Fibroblast of skin of right quadriceps (primary cell): ENCODE measurements at places on chromosomes 12 and 14.

- DNase-seq = no peak
Observed at GRCh38 chr12:57235728-57236131, 6.2 kb downstream of the SHMT2 start.

DNA sequence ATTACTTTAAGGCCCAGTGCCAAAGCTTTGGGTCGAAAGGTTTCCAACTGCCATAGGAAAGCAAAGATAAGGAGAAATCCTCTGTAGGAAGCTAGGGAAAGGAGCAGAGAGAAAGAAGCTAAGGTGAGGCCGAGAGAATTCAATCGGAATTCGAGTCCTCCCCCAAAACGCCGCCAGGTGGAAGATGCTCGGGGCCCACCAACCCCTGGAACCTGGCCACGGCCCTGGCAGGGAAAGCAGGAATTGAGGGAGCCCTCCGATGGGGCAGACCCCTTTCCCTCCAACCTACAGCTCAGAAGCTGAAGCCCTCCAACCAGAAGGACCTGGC, 498 bp downstream of the GMFB start:
- DNase-seq = no peak

GRCh38 chr12:57012600-57013465, 3.5 kb downstream of the TAC3 start:
- DNase-seq = no peak

DNA sequence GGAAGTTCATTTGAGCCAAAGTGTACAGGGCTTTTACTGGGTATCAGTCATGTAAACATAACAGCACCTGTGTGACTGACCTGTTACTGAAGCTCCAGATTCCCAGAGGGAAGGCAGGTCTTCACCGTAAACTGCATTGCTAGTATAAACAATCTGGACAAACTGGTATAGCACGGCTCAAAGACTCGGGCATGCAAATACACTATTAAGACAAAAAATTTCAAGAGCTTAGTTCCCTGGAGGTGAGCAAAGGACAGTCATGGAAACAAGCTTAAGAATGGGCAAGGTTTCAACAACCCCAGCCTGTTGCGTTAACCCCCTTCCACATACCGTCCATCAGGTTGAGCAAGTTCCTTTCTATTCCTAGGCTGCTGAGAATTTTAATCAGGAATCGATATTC, 9.4 kb downstream of the PARP11 start:
- no peak for DNase-seq

DNA sequence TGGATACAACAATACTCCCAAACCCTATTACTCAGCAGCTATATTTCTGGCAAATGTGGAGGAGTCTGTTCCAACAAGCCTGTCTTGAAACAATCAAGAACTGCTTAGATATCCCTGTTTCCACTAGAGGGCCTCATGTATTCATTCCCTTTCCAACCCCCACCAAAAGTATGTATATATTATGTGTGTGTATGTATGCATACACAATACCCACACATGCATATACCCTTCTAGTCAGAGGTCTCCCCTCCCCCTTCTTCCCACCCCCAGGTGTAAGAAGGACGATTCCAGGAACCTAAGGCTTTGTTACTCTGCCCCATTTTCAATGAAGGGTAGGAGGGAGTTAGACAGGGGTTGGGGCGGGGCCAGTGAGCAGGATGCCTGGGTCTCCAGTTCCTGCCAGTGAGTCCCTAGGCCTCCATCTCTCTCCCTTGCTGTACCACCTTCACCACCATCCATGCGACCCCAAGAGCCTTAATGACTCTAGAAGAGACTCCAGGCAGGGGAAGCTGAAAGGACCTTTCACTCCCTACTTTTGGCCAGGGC, at the start of gene DGKA:
DGKA (plus strand) TSS at position 392 of the 546 bp plus-strand sequence. CDS start 5,342 bp downstream, outside the sequence.
- peak; percentile 82 for DNase-seq

DNA sequence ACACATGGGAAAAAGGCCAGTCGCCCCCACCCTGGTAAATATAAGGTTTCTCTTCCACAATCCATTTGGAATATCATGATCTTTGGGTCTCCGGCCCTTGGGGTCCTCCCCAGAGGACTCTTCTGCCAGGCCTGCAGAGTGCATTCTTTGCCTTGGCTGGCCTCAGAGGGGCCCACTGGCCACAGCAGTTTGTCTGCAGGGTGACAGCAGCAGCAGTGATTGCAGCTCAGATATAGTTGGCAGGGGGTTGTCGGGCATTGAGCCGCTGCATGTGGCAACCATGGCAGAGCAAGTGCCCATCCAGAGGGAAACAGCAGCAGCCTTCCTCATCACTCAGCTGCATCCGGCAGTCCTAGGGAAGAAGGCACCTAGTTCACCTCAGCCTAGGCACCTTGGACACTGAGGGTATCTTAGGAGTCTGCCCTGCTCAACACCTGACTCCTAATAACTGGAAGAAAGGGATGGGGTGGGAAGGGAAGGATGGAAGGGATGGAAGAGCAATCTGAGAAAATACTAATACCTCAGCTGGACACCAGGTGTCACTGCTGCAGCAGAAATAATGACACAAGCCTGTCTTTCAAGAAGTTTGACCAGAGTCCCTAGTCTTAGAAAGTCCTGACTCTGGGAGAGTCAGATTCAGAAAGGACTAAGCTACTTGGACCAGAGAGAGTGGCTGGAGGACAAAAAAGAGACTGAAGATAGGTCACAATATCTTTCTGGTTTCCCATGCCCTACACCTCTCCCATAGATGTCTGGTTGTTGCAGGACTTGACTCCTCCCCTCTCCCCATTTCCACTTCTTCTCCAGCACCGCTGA, 8.9 kb downstream of the AJUBA start:
- DNase-seq = peak; percentile 63

GRCh38 chr12:75704208-75704607, 192.8 kb upstream of the KRR1 start:
- DNase-seq = no peak

GRCh38 chr12:83216230-83216629, 529.5 kb downstream of the TMTC2 start:
- DNase-seq = no peak

DNA sequence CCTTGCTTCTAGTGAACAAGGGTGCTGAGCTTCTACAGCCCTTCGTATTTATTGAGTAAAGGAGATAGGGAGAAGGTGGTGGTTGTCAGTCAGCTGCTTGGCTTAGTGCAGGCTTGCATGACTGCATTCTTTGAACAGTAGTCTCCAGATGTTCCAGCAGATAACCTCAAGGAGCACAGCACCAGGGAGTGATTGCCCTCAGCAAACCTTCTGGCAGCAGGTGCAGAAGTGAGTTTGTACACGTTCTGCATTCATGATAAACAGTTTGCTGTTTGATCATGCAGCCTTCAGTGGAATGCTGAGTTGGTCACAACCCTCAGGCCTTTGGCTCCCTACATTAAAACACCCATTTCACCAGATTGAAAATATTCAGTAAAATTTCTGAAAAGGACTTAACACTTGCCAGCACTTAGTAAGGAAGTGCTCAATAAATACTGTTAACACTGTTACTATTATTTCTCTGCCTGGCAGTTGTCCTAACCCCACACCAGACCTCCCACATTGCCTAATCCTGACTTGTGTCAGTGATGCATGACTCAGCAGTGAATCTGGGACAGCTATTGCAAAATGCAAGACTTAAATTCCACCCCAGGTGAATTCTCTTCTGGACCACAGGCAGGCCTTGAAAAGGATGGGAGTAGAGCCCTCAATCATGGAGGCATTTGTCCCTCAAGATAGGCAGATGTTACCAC, 18.9 kb upstream of the CARMIL3 start:
- peak; percentile 80 for DNase-seq
